ENCODE measurements at places on chromosomes 4 and X. TPM values are rescaled to one million over a fixed set of nuclear protein-coding genes. Genes with fewer than 3 reads are reported as not detected.

DNA sequence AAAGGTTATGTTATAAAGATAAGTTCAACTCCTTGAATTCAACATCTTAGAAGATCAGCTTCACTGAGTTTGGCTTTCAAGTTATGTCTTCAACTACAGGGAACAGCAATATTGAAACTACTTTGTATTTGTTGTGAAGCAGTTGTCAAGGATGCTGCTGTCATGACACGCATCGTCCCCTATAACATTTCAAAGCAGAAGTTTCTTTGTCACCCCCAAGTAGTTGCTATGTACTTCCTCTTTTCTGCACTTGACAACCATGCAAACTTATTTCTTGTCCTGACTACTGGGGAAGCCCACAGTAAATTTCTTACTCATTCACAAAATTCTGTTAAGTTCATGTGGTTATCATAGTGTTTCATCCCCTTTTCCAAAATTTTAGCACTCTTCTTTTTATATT lies 14.3 kb downstream of the ANTXR2 start:
- DNase-seq: no peak
- H3K36me3 ChIP-seq: peaks cover 28% of the 10 kb centered on the region
- H3K4me1 ChIP-seq: no peaks in the 10 kb centered on the region
- no peak overlapping the region for H3K4me3 ChIP-seq

Gene PPP1R2C
- total RNA-seq: not detected

GRCh38 chr4:99362768-99363167 lies 10.2 kb upstream of the ADH1C start:
- H3K36me3 ChIP-seq: no peaks in the 10 kb centered on the region
- H3K4me3 ChIP-seq: no peak overlapping the region
- H3K4me1 ChIP-seq: no peaks in the 10 kb centered on the region

DNA sequence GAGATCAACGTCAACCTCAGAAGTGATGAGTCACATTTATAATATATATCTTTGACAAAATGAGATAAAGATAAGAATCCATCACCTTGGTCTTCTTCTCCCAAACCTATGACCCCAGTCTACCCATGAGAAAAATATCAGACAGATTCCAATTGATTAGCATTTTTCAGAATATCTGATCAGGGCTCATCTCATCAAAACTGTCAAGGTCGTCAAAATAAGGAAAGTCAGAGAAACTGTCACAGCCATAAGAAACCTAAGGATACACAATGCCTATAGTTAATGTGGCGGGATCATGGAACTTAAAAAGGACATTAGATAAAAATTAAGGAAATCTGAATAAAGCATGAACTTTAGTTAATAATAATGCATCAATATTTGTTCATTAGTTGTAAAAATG lies 374.1 kb downstream of the FAT4 start:
- DNase-seq: no peak
- no peak overlapping the region for H3K27ac ChIP-seq
- H3K36me3 ChIP-seq: no peaks in the 10 kb centered on the region
- H3K4me1 ChIP-seq: no peaks in the 10 kb centered on the region
- H3K4me3 ChIP-seq: no peak overlapping the region

DNA sequence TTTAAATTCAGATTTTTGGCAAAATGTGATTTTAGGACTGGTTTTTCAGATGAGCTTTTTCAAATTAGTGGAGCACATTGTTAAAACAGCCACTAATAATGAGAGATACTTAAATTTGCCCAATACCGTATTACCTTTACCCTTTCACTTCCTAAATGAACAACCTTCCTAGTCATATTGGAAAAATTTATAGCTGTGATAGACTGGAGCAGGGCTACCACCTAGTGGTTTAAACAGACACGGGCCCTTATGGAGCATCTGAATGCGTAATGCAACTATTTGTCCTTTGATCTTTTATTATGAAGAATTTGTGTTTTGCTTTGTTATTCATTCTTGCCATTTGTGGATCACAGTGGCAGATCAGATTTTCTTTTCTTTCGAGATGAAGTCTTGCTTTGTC lies 72.7 kb downstream of the KDM6A start:
- H3K27me3 ChIP-seq: no peaks in the 10 kb centered on the region
- no peaks in the 10 kb centered on the region for H3K36me3 ChIP-seq
- DNase-seq: no peak
- peaks cover 4% of the 10 kb centered on the region for H3K4me1 ChIP-seq
- H3K27ac ChIP-seq: no peak overlapping the region

- H3K27ac ChIP-seq: no peak overlapping the region
- no peak overlapping the region for H3K4me3 ChIP-seq
- H3K4me1 ChIP-seq: no peaks in the 10 kb centered on the region
These were observed 11.4 kb upstream of the FMR1 start for GRCh38 chrX:147900349-147900748.

- H3K4me3 ChIP-seq: no peak overlapping the region
- no peaks in the 10 kb centered on the region for H3K4me1 ChIP-seq
- H3K27ac ChIP-seq: no peak overlapping the region
- H3K36me3 ChIP-seq: no peaks in the 10 kb centered on the region
- no peaks in the 10 kb centered on the region for H3K27me3 ChIP-seq
These were observed 407.8 kb downstream of the NKX6-1 start for GRCh38 chr4:84091266-84091665.

Gene LINC00632
- 318 TPM for total RNA-seq

DNA sequence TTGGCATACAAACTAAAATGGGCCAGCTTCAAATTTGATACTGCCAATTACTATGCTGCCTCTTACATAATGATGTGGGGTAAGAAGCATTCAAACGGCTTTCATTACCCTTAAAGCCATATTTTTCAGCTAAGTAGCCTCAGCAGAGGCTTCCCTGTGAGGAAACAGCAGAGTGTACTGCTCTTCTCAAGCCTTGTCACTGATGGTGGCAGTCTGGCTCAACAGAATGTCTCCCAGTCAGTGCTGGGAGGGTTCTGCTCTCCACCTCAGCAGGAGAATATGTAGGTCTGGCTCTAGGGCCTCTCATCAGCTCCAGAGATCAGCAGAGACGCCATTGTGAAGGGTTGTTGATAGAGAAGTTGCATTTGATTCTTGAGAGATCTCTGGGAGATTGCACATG lies 44.6 kb upstream of the MBNL3 start:
- DNase-seq: no peak
- no peaks in the 10 kb centered on the region for H3K27me3 ChIP-seq
- no peak overlapping the region for H3K27ac ChIP-seq
